ENCODE measurements at places on chromosomes 12 and 14.

DNA sequence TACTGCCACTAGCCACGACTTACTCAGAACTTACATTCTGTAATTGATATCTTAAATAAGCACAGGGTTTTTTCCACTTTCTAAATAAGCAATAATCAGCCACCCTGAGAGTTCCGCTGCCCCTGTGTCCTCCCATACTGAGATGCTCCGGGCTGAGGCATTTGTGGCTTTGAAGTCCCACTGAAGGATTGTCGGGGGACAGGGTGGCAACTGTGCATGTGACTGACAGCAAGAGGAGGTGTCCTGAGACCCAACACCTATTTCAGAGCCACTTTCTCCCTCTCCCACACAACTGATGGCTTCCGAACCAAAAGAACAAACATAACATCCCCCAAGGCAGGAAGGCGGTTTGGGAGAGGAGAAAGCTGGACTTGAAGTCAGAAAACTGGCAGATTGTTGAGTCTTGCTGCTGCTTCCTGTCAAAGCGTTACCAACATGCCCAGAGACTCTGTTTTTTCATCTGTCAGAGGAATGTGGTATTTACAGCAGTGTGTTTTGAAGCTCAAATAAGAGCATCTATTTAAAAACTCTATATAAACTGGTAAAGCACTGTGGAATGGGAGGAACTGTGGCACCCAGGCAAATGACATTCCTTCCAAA is 157.9 kb upstream of the FKBP4 start:
- DNase-seq = no peak

GRCh38 chr14:29235991-29236390 is 469.4 kb downstream of the FOXG1 start:
- no peak for DNase-seq

GRCh38 chr14:21096978-21097635 is 1.3 kb downstream of the ZNF219 start:
- DNase-seq = no peak

- no peak for DNase-seq
Observed at GRCh38 chr14:87081004-87081403, 912.0 kb downstream of the GALC start.

DNA sequence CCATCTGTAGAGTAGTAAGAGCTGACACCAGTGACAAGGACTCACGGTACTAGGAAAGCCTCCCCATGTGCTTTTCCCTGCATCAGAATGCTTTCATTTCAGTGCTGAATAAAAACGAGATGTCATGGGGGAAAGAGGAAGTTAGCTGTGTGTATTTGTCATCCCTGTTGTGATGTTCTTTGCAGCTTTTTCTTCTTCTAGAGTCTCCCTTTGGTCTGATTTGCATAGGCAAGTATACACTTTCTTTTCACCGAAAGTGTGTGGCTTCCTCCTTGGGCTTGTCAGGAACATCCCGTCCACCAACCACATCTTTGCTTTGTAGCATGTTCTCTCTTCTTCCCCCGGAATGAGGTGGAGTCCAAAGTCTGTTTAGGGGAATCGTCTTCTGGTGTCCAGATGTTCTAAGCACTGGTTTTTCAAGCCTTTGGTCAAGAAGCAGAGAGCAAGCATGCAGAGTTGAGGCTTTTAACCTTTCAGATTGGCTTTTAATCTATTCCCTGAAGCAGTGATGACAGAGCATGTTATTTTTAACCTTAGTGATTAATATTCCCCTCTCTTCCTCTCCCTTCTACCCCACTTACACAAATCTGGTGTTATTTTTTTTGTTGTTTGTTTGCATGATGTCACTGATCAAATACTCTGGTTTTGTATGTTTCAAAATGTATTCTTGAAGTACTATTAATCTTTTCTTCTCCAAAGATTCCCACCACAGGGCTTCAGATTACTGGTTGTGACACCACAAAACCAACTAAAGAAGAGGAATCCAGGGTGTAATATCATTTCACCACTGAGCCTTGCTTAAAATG is 163.4 kb downstream of the SAMD4A start:
- no peak for DNase-seq

All from colonic mucosa (tissue), 4 donors.